Activated CD8-positive, alpha-beta T cell treated with anti-CD3 and anti-CD28 coated beads for 36 hours (primary cell): ENCODE measurements at places on chromosomes 1 and 21. TPM values are rescaled to one million over a fixed set of nuclear protein-coding genes. Genes with fewer than 3 reads are reported as not detected.
A peak's percentile ranks its signal among the peaks of the same experiment; 100 is the strongest.

DNA sequence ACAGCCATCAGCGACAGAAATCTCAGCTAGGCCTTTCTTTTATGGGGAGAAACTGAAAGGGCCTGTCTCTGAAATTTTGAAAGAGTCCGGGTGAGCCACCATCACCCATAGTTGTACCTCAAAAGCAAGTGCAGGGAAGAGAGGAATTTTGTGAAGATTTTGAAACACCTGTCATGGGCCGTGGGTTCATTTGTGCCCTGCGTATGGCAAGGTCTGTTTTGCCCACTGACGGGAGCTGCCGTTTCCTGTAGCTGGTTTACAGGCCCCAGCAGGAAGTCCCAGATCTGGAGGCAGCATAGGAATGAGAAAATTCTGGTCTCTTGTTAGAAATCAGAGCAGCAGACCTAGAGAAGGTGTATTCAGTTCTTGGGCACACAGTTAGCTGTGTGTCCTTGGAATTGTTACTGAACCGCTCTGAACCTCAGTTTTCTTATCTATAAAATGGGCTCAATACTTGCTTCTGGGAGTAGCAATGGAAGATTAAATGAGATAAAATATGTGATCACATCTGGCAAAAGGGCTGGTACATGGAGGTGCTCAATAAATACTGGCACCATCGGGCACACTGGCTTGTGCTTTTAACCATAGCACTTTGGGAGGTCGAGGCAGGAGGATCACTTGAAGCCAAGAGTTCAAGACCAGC, 52.5 kb downstream of the MAN1C1 start:
- no peak for DNase-seq

- DNase-seq: peak; percentile 64
Measured at GRCh38 chr1:37035796-37036666, 1.7 kb upstream of the GRIK3 start.

Gene CD1D
- not detected for total RNA-seq

- no peak for DNase-seq
Measured at GRCh38 chr1:6116137-6116536, 64.0 kb downstream of the CHD5 start.

DNA sequence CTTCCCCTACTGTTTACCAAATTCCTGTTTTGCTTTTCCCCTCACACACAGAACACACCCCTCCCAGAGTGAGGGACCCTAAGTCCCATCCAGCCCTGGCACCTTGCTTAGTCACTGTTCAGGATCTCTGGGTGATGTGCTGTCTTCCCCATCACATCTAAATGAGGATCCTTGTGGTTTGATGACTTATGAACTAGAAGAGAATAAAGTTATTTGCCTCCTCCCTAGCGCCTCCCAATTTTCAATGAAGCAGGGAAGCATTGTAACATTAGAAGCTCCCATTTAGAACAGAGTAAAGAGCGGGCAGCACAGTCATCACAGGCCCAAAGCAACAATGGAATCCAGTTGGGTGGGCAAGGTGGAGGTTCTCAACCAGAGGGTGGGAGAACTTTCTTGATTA, 27.0 kb downstream of the DISC1 start:
- no peak for DNase-seq

Gene ARHGAP30
- total RNA-seq: 175 TPM

Gene KLHL17
- total RNA-seq: 31.2 TPM

- no peak for DNase-seq
Measured at GRCh38 chr21:42427809-42428419, 24.2 kb downstream of the UBASH3A start.

- DNase-seq: no peak
Measured at GRCh38 chr21:35921471-35921870, 138.9 kb downstream of the SETD4 start.

GRCh38 chr21:43689556-43690337, 29.2 kb upstream of the PDXK start:
- DNase-seq: no peak

- no peak for DNase-seq
Measured at GRCh38 chr1:29437946-29438345, 201.6 kb downstream of the PTPRU start.

- peak; percentile 82 for DNase-seq
Measured at GRCh38 chr1:84122780-84123382, 21.2 kb upstream of the PRKACB start.

Gene AUNIP
- 10.3 TPM for total RNA-seq

GRCh38 chr21:44568667-44569556, 4.6 kb upstream of the KRTAP10-4 start:
- DNase-seq: no peak

DNA sequence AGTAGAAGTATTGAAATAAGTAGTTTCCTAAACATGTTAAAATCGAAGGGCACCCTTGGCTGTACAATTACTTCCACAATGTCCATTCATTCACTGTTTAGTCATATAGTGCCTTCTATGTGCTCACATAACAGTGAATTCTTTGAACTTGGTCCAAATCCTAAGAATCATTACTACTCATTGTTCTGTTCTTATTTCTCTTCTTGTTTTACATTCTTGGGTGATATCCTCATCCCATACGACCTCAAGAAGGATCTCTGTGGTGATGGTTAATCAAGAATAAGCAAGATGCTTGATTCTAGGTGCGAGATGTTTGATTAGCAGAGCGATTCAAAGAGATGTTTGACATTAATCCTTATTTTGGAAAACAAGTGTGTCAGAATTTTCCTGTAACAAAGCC, 667.4 kb upstream of the ZP4 start:
- no peak for DNase-seq

DNA sequence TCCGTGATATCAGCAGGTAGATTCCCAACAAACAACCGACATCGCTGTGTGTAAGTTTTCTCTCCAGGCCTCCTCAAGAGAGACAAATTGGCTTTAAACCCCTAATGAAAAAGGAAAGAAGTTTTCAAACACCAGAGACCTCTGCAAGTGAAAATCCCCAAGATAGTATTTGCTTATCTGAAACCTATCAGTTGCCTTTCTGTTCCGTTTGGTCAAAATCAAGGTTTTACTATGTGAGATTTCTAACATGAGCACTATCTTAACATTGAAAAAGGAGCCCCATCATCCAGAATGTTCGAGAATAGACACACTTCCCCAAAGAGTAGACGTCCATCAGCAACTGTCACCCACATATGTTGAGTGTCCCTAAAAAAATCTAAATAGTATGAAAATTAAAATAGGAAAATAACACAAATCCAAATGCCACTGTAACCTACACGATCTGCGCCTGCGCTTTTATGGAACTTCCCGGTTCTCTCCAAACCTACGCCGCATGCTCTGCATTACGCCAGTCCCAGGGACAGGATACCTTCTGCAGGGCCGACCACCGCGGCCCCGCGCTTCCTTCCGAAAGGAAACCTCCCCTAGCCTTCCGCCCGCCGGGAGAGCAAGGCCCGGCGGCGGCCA, 1.4 kb downstream of the SFPQ start:
- no peak for DNase-seq

DNA sequence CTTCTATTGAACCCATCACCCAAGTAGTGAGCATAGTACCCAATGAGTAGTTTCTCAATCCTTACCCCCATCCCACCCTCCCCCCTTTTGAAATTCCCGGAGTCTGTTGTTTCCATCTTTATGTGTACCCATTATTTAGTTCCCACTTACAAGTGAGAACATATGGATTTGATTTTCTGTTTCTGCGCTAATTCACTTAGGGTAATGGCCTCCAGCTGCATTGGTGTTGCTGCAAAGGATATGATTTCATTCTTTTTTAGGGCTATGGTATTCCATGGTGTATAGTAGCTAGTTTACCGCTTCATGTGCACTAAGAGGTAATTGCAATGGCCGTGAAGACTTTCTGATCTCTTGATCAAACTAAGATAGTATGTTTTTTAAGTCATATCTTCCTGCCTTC, 107.5 kb upstream of the SERTAD4 start:
- no peak for DNase-seq

Gene CASQ2
- total RNA-seq: not detected

Gene CIART
- 3.6 TPM for total RNA-seq

DNA sequence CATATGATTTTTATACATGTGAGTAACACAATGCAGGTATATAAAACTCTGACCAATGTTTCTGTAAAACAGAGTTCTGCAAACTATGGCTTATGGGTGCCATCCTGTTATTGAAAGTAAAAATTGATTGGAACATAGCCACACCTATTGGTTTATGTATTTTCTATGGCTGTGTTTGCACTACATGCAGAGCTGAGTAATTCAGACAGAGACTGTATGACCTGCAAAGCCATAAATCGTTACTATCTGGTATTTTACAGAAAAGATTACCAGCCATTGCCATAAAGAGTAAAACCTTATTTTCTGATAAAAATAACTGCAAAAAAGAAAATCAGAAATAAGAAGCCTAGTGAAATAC, 13.1 kb downstream of the GBP1 start:
- DNase-seq: no peak

Gene MANEAL
- 1.4 TPM for total RNA-seq

DNA sequence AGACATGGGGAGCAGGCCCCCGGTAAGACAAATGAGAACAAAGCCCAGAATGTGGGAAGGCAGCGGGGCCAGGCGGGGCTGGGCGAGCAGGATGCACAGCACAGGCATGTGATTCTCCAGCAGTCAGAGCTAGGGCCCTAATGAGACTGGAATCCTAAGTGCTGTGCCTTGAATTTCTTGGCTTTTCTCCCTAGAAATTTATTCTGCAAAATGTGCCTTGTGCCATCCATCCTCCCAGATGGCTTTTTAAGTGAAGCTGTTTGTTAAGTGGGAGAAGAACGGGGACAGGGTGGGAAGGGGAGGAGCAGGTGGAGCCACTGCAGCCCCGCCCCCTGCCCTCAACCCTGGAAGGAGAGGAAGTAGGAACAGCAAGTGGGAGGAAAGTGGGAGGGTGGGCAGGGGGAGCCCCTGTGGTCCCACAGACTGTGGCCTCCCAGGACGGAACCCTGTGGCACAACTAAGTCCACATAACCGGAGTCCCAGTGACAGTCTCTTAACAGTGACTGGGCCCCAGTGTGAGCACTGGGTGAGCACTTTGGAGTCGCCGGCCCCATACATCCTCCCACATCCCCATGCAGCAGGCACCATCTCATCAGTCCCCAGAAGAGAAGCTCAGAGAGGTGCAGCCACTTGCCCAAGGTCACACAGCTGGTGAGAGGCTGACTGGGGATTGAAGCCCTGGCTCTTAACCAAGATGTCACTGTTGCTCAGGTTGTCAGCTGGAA, 216.9 kb downstream of the MATN1 start:
- DNase-seq: no peak

Gene DSCAM
- total RNA-seq: not detected

Gene SLAMF8
- total RNA-seq: 0.54 TPM

DNA sequence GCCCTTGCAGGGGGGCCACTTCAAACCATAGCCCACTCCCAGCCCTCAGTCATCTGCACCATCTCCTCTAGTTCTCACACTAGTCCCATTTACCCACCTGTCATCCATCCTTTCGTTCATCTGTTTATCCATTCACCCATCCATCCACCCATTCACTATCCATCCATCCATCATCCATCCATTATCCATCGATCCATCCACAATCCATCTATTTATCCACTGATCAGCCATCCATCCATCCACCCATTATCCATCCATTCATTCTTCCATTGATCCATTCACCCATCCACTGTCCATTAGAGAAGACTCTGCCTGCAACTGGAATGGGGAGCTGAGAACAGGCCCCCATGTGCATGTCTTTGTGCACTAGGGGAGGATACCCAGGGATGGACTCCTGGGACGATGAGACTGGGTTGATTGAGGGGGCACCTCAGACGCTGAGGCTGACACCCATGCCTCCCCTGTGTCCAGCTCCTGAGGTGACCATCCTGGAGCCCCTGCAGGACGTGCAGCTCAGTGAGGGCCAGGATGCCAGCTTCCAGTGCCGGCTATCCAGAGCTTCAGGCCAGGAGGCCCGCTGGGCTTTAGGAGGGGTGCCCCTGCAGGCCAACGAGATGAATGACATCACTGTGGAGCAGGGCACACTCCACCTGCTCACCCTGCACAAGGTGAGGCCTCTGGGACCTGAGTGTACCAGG, 97.9 kb downstream of the TRIM11 start:
- no peak for DNase-seq

DNA sequence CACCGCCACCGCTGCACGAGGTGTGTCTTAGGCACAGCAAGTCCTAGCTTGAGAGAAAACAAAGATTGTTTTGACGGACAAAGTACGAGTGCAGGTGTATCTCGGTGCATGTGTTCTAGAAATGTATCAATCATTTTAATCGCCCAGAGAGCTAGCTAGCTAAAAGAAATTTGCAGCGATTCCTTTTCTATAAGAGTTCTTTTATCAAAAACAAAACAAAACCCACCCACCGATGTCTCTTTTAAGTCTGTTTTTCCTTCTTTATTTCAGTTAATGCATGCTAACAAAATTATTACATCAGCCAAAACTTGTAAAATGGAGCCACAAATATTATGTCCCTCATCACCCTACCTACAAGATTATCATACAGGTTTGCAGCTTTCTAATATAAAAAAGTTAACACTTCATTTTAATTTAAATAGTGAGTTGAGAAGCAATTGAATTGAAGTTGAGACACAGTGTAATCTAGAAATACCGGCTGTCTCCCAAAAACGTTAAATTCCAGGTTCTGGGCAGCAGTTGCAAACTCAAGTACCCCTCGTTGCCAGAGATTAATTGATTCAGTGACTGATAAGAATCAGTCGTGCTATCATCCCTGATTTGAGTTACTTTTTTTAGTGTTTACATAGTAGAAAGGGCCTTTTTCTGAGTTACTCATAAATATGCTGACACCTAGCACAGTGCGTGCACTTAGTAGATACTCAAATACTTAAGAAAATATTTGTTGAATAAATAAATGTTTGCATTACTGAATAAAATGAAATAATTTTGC, 1.5 kb upstream of the SYDE2 start:
- DNase-seq: no peak

Gene KIF26B
- 0.16 TPM for total RNA-seq

Gene HTR6
- total RNA-seq: not detected

Gene INKA2
- total RNA-seq: 1.7 TPM

DNA sequence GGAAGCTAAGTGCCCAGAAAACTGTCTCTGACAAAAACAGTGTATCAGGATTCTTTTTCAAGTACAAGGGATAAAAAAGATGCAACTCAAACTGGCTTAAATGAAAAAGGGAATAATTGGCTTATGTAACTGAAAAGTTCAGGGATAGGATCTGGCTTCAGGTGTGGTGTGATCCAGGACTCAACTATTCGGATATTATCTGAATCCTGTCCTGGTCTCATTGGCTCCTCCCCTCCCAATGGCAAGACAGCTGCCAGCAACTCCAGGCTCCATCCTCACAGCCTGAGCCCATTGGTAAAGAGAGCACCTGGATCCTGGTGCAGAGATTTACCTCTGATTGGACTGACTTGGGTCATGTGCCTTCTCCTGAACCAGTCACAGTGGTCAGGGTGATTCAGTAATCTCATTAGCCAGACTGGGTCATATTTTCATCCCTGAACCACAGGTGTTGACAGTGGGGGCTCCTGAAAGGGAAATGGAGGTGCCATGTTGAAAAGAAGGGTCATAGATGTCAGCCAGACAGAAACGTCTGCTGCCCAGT, 205.4 kb upstream of the TMEM51 start:
- no peak for DNase-seq

GRCh38 chr1:100266741-100267140, 725 bp downstream of the RTCA start:
- peak; percentile 31 for DNase-seq

Gene TSSK3
- total RNA-seq: 0.90 TPM

Gene SLC45A3
- 0.65 TPM for total RNA-seq
